Stimulated activated CD8-positive, alpha-beta memory T cell treated with anti-CD3 and anti-CD28 coated beads, Interleukin-15, amount 100 ng/mL, for 4 hours (primary cell): ENCODE measurements at places on chromosomes 4 and X.

- no peak for DNase-seq
Observed at GRCh38 chrX:3609810-3610209, 103.6 kb downstream of the PRKX start.

DNA sequence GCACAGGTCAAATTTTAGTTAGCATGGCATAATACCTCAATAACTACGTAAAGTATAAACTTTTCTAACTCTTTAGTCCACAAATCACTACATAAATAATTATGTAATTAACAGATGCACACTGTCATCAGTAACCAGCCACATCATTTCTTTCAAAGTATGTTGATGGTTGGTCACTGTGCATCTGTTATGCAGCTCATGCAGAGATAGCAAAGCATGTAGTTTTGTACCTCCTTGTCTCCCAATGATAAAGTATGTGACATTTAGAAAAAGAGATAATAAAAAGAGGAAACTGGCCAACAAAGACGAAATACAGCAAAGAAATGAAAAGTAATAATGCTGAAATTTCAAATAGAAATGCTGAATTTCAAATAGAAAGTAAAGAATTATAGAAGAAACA is 2.9 kb downstream of the LAMTOR3 start:
- no peak for DNase-seq

DNA sequence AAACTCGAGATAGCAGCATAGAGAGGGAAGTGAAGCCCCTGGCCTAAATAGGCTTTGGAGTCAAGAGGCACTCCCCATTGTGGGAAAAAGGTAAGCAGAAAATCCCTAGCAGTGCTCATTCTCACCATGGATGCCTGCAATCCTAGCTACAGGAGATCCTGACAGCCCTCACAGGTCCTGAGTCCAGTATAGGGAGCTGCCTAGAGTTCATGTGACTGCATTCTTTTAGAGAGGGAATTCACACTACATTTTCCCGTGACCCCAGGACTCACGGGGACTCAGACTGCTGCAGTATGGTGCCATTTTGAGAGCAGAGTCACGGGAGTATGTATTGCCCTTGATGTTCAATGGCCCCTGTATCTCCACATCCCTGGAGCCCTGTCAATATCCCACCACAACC is 82.4 kb downstream of the MAGED1 start:
- DNase-seq = no peak

DNA sequence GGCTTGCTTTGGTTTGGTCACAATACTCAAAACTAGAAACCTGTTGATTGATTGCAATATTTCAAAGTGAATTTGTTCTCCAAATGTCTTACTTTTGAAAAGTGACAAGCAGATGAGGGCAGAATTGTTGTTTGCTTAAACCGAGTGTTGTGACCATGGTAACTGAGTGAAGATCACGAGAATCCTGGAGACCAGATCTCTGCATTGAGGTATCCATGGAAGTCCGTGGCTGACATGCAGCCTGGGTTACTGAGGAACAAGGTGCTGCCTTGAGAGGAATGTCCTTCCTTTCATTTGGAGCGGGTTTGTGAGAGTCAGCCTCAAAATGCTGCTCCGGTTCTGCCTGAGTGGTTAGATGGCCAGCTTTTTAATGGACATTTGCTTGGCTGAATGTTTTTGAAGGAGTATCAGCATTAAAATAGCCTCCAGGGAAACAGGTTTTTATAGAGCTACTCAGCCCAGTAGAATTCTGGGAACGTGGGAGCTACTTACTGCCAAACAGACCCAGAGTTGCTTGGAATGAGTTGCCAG is 31.3 kb downstream of the NYX start:
- DNase-seq = no peak

GRCh38 chr4:175413561-175413960 is 398.5 kb downstream of the GPM6A start:
- DNase-seq = no peak

DNA sequence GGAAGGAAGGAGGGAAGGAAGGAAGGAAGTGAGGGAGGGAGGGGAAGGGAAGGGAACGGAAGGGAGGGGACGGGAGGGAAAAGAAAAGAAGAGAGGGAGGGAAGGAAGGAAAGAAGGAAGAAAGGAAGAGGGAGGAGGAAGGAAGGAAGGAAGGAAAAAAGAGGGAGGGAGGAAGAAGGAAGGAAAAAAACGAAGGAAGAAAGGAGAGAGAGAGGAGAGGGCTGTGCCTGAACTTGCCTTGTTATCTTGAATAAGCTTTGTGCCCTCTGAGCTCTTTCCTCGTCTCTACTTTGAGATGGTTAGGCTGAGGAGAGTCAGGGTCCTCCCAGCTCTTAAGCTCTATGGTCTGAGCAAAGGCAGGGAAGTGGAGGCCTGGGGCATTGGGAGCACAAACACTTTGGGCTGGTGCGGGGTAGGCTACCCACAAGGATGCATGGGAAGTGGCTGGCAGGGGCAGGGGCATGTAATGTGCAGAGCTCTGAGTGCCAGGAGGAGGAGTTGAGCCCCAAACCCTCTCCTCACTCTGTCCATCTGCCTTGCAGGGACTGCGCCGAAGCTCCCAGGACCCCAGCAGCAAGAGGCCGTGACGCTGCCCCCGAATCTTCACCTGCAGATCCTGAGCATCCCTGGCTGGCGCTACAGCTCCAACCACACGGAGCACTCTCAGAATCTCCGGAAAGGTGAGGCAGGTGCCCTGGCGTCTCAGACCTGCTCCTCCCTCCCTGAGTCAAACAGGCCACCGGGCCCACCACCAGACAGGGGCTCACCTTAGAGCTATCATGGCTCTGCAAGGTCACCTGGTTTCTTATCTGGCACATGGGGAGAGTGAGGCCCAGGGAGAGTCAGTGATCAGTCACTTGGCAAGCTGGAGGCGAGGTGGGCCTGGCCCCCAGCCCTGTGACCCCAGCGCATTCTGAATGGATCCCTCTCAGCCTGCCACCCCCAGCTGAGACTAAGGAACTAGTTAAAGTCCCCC is 26.5 kb upstream of the MRFAP1 start:
- DNase-seq = no peak

DNA sequence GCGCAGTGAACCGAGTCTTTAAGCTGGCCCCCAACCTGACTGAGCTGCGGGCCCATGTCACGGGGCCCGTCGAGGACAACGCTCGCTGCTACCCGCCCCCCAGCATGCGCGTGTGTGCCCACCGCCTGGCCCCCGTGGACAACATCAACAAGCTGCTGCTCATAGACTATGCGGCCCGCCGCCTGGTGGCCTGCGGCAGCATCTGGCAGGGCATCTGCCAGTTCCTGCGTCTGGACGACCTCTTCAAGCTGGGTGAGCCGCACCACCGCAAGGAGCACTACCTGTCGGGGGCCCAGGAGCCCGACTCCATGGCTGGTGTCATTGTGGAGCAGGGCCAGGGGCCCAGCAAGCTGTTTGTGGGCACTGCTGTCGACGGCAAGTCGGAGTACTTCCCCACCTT is 2.2 kb downstream of the PLXNA3 start:
- DNase-seq = no peak

DNA sequence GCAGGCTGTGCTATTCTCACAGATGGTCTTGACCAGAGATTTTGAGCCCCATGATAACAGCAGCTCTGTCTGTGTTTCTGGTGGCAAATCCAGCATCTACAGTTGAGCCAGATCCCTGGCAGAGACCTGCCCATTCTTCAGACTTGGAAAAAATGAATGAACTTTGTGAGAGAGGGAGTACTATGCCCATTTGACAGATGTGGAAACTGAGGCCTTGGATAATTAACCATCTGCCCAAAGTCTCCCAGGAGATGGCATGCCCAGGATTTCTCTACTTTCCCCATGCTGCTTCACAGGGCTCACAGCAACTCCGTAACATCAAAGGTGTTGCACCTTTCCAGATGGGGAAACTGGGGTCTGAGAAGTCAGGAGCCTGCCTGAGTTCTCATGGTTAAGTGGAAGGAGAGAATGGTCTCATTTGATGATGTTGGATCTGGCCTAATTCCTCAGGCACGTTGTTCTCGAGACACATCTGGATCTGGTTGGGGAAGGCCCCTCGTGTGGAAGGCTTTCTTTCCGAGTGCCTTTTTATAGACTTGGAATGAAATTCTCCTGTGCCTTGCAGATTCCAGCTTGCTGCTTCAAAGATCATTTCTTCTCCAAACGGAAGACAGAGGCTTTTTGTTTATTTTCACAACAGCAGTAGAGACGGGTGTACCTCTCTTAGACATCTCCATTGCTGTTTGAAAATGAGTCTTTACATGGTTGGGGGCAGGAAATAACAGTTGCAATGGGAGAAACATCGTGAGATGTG is 73.3 kb upstream of the STX18 start:
- DNase-seq = no peak
